ENCODE measurements at places on chromosomes 3 and 15.

- no peak for DNase-seq
These were observed 109.2 kb upstream of the FHIT start for GRCh38 chr3:61360297-61360965.

GRCh38 chr3:75144406-75144805 is 519.7 kb upstream of the FRG2C start:
- no peak for DNase-seq

DNA sequence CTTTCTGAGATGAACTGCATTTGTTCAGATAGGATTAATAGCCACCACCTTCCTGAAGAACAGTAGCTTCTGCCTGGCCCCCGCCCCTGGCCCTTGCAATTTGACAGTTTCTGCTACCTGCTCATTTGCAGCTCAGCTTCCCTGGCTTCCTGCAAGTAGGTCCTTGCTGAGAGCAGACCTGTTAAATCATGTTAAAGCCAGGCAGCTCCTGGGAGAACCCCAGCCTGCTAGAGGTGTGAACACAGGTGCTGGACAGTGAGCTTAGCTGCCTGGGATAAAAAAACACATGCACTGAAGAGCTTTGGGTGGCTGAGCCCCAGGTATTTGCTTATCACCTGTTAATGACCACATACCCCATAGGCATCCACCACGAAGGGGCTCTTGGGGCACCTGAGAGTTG is 143.4 kb downstream of the PTPRG start:
- no peak for DNase-seq

DNA sequence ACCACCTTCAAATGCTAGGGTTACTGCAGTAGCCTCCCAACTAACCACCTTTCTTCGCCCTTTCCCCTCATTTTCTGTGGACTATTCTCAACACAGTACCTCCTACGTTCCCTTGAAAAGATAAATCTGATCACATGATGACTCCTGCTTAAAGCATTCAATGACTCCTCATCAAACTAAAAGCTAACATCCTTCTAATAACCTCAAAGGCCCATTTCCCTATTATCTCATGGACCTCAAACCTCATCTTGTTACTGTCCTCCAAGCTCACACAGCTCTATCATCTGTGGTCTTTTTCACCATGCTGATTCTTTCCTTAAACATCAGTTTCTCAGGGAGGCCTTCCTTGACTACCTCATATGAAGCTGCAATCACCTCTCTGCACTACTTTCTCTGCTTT is 29.6 kb downstream of the GADL1 start:
- no peak for DNase-seq

DNA sequence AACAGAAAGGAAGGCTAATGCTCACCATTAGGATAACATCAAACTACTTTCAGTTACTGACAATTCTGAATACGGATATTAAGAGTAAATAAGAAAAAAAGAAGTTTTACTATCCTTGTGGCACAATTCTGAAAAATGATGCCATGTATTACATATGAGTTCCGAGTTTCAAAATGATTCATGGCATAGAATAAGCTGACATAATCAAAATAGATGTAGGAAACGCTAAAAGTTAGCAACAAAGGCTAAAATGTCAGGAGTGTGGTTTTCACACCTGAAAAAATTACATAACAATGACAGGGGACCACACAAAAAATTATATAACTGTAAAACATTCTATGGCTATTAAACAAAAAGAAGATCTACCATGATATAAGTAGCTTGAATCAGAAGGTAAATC is 1131.9 kb downstream of the OTOL1 start:
- DNase-seq, result no peak

Data from CD4-positive, alpha-beta T cell (primary cell).